H54 (cell line): ENCODE measurements at places on chromosomes 3 and 15.

- no peak for DNase-seq
Measured at GRCh38 chr15:69760258-69760845, 307.7 kb downstream of the RPLP1 start.

GRCh38 chr3:194872669-194872977, 186.9 kb downstream of the FAM43A start:
- no peak for DNase-seq

- no peak for DNase-seq
Measured at GRCh38 chr3:169668072-169668956, 4.8 kb upstream of the MECOM start.

DNA sequence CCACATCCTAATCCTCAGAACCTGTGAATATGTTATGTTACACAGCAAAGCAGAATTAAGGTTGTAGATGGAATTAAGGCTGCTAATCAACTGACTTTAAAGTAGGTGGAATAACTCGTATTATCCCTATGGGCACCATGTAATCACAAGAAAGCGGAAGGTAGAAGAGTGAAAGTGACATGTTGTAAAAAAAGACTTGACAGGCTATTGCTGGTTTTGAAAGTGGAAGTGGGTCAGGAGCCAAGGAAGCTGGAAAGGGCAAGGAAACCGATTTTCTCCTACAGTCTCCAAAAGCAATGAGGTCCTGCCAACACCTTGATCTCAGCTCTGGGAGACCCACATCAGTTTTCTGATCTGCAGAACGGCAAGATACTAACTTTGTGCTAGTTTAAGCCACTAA, 6.6 kb downstream of the TP63 start:
- no peak for DNase-seq

- DNase-seq, result peak; percentile 44
Measured at GRCh38 chr15:68638953-68639515, 60.2 kb downstream of the CORO2B start.

DNA sequence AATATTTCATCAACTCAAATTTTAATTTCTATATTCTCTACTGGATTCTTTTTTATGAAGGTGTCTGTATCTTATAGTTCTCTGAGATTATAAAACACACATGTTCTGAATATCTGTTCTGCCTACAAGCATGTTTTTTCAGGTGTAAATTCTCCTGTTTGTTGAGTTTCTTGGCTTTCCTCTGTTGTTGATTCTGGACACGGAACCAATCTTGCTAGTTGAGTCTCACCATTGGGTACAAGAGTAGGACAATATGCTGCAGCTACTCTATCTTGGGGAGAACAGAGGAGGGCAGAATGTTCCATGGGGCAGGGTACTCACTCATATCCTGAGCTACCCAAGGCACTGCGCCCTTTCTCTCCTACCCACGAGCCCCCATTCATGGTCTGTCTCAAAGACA, 104.9 kb downstream of the GREM1 start:
- DNase-seq, result no peak

DNA sequence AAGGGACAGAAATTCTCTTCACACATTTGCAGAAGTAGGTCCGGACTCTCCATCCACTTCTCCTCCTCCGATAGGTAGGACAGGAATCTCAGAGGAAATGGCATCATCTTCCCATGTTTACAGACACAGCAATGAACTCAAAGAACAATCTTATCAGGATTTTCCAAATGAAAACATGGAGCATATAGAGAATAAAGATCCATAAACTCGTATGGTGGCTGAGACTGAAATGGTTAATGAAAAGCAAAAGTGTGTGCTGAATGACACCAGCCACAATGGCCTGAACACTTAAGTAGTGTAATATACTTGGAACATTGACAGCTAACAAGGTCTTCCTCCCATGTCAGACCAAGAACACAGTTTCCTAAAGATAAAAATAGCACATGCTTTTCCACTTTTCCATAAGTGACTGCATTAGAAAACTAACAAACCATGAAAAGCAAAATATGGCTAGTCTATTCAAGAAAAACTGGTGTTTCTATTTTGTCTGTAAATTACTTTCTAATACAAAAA, 5.8 kb downstream of the CCRL2 start:
- no peak for DNase-seq

DNA sequence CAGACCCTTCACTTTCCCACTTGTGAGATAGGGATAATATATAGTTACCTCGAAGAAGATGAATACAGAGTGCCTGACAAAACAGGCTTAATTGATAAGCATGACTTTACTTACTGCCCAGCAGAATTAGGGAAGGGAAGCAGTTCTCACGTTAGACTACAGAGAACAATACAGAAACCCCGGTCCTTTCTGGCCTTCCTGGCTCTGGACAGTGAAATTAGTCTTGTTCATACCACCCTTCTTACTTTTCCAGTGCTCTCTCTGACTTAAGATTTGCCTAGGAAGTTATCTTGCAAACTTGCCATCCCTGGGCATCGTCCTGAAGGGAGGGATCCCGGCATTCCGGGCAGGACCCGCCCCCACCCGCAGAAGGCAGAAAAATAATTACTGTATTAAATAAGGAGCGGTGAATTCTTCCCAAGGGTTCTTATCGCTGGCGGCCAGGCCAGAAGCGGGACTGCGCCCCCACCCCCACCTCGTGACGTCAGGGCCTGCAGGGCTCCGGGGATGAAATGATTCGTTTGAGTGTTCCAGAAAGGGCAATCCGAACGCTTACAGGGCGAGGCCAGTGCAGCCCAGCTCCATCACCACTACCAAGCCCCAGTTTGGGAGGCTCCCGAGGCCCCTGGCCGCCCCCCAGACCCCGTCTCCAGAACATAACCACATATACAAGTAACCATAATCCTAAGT, 8.4 kb downstream of the SOX2 start:
- DNase-seq, result no peak

DNA sequence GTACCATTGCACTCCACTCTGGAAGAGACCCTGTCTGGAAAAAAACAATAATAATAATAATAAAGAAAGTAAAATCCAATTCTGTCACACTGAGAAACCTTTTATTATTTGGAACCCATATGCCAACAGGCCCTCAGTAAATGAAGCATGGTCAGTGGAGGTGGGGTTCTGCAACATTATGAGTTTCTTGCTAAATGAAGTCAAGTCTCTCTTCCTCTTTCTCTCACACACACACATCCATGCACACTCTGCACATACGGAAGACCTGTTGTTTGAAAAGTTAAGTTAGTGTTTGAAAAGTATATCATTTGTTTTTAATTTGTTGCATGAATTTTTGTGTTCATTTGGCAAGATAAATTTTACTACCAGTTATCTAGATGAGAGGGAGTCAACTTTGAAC, 27.8 kb downstream of the GAP43 start:
- DNase-seq, result no peak

DNA sequence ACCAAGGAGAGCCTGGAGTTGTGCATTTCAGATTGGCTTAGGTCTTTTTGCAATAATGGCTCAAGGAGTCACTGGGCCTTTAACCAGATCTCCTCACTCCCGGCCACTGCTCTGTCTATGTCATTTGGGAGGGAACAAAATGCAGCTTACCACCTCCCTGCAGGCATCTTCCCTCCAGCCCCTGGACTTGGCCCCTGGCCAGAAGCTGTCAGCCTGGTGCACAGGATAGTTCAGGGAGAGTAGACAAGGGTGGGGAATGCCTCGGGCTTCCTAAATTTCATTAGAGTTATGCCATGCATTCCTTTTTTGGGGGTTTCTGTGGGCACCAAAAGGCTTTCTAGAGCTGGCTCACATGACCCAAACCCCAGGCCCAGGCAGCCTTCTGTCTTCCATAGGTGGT, 70.2 kb upstream of the HRH1 start:
- DNase-seq, result no peak

GRCh38 chr3:172607305-172608121, 84.3 kb upstream of the TNFSF10 start:
- no peak for DNase-seq

- DNase-seq, result peak; percentile 47
Measured at GRCh38 chr15:62783303-62783957, 259.1 kb upstream of the TPM1 start.

DNA sequence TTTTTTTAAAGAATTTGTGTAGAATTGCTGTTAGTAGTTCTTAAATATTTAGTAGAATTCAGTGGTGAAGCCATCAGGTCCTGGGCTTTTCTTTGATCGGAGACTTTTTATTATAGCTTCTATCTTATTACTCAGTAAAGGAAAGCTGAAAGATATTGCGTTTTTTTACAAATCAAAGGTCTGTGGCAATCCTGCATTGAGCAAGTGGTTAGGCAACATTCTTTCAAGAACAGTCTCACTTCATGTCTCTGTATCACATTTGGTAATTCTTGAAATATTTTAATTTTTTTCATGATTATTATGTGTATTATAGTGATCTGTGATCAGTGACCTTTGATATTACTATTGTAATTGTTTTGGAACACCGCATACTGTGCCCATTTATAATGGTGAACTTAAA, 140.8 kb downstream of the UNC13C start:
- DNase-seq, result no peak

DNA sequence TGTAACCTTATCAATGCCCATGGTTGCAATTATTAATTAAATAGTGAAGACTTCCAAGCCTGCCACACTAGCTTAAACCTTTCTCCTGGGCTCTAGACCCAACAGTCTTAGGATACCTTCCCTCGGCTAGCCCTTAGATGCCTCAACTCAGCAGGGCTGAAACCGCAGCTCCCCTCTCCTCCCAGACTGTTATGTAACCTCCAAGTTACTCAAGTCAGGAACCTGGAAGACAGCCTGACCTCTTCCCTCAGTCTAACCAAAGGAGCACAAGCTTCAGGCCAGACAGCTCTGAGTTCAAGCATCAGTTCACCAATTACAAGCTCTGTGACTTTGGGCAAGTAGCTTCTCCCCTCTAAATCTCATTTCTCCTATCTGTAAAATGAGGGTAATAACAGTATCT, 70.5 kb upstream of the HACD2 start:
- no peak for DNase-seq

- DNase-seq, result no peak
Measured at GRCh38 chr3:62888180-62888579, 13.0 kb upstream of the CADPS start.

DNA sequence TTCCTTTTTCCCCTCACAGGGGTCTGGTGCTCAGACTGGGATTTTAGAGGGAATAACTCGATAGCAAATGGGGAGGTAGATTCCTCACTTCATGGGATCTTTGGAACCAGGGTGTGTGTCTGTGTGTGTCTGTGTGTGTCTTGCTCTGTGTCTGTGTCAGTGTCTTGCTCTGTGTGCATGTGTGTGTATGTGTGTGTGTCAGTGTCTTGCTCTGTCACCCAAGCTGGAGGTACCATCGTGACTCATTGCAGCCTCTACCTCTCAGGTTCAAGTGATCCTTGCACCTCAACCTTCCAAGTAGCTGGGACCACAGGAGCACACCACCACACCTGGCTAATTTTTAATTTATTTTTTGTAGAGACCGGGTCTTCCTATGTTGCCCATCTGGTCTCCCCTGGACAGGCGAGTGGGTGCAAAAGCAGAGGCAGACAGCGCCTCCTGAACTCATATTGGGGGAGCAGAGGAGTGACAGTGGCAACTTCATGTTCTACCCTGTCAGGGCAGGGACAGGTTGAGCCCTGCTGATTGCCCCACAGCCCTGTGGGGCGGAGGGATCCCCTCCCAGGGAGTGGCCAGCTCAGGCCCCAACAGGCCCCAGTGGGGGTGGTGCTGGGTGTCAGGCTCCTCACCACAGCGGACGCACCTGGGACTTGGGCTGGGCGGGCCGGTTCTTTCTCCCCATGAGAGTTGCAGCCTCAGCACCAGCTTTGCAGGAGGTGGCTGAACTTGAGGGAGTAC, 10.4 kb upstream of the SEMA4B start:
- no peak for DNase-seq

DNA sequence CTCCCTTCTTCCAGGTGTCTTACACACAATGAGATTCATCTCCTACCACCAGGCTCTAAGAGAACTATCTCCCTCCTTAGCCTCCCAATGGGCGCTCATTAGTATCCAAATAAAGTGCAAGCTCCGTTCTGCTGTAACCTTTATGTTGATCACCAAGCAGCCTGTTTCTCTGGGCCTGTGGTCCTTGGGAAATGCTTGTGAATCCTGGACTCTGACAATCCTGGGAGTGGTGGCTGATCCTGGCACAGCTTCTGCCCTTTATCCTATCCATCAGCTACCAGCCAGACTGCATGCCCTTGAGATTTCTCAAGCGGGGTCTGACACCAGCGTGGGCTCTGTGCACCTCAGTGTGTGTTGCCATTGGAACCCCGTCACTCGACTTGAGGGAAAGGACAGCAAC, 26.1 kb upstream of the USP3 start:
- DNase-seq, result no peak

DNA sequence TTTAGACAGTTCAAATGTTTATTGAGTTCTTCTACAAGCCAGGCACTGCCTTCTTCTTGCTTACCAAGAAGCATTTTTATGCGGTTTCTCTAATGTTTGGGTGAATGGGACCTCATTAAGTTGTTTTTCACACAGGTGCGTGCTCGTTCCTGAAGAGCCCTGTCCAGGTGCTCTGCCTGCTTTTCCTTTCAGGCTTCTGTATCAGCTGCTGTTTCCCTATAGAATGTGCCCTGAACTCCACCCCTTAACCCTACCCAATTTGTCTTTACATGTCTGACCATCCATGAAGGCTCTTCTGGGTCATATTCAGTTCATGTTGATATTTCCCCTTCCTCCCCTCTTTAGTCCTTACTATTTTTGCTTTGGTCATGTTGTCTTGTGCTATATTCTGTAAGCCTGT, 22.4 kb upstream of the GOLGA6L10 start:
- no peak for DNase-seq

DNA sequence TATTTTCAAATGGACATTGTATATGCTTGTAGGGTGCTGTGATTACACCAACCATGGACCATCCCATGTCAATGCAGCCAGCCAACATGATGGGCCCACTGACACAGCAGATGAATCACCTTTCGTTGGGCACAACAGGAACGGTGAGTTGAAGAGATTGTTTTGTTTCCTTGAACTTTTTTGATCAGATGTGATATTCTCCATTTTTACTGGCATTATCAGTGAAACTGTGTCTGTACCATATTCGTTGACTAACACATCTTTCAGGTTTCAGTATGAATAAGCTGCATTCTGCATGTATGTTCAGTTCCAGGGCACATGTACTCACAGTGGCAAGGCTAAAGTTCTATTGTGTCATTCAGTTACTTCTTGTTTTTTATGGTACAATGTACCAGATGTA, 655.2 kb downstream of the RBMS3 start:
- no peak for DNase-seq

DNA sequence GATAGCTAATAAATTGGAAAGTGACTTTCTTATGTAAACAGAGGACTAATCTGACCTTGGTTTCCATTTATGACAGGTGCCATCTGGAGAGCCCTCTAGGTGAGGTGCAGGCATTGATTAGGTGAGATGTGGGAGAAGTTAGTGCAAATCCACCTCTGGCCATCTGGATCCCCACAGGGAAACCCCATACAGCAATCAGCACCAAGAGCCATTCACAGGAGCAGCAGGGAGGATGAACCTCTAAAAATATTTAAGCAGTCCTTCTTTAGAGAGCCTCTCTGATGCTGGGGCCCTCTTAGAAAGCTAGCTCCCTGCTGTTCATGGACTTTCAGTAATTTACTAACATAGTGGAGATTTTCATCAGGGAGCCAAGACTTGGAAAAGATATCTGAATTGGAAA, 69.3 kb downstream of the CLSTN2 start:
- DNase-seq, result no peak

GRCh38 chr3:10376353-10376752, 55.4 kb upstream of the SEC13 start:
- no peak for DNase-seq

GRCh38 chr3:192919901-192920300, 2.2 kb upstream of the MB21D2 start:
- DNase-seq, result no peak
